Kidney (tissue), 22 donors: ENCODE measurements at places on chromosomes 6 and 20. TPM values are rescaled to one million over a fixed set of nuclear protein-coding genes. Genes with fewer than 3 reads are reported as not detected.

DNA sequence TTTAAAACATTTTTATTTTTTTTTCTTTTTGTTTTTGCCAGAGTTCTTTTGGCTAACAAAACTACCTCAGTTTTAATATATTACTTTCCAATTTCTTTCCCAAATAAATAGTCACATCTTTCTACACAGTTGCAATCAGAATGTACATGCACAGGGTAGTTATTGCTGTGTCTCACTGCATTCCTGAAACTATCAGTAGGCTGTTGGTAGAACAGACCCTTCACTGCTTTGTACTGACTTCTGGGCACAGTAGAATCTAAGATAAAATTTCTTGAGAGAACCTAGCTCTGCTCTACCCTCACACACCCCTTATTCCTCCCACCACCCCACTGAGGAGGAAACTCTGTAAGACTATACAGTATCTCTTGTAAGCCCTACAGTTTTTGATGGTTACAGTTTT is 19.9 kb downstream of the TPX2 start:
- DNase-seq: no peak

DNA sequence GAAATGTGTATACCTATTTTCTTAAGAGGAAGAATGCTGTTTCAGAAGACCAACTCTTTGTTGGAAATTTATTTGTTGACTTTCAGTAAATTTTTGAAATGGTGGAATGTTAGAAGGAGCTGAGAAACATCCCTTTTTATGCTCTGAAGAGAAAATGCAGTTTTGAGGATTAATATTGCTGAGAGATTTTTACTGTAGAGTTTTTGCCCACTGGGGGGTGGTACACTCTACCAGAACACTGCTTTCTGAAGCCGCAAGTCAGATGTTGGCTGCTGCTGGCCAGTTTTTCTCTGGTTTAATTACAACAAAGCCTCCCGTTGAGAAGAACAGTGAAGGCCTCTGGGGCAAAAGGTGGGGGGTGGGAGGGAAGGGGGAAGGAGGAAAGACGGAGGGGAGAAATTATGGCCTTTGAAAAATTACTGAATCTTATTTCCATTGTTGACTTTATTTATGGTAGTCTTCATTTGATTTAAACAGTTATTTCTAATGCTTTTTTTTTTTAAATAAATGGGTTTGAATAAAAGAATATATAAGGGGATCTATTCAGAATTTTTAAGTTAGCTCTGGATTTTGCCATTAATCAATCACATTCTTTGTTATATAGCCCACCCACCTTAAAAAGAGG is 3.0 kb downstream of the FLRT3 start:
- DNase-seq: peak; percentile 93

GRCh38 chr6:100163035-100163434 is 169.0 kb upstream of the MCHR2 start:
- DNase-seq: no peak

- no peak for DNase-seq
Measured at GRCh38 chr6:2259002-2259494, 13.6 kb upstream of the GMDS start.

DNA sequence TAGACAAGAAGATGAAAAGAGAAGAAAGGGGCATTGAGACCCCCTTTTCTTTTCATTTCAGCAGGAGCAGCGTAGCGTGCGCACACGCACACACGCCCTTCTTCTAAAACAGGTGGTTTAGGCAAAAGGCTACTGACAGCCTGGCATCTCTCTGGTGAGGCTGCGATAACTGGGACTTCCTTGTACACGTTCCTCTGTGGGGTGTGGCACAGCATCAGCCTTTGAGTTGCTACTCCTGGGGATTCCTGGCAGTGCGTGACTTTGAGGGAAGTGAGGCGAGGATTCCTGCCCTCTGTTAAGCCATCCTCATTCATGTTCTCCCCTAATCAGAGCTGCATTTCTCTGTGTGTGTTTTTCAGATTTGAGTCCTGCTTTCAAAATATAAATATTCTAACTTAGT is 94.7 kb downstream of the TMEM170B start:
- peak; percentile 81 for DNase-seq

GRCh38 chr20:40218971-40219370 is 470.1 kb downstream of the MAFB start:
- DNase-seq: no peak

DNA sequence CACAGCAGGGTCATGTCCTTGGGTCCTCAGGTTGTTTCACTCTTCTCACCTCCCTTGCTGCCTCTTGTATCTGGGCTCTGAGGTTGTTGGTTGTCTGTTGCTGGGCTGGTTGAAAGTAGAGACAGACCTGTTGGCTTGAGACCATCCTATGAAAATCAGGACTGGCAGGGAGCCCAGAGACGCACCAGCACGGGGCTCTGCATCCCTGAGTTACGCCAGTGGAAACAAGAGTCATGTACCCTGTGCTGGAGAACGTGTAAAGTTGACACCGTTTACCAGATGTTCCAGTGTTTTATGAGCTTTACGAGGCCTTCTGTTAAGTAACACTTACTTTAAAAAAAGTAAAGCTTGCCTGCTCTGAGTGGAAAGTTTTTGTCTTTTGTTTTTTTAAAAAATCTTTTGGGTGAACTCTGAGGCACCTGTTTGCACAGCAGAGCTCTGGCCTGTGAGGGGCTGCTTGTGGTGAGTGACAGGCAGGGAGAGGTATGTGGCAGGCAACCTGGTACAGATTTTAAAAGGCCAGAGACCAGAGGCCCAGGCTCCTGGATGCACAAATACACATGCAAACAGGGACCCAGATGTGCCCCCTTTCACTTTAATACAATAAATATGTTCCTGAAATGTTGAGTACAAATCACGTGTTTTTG is 260.0 kb upstream of the SUPT3H start:
- no peak for DNase-seq

DNA sequence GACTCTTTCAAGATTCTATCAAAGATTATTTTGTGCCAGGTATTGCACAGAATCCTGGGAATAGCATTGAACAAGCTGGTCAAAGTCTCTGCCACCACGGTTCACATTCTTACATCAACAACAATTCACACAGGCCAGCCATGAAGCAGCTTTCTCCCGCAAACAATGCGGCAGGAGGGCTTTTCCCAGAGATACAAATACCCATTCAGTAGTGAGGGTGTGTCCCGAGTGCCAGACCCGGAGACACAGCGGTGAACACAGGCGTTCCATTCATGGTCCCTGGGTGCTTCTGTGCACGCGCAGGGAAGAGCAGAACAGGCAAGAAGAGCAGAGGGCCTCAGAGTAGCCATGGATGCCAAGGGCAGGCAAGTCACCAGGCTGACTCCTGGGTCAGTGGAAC is 83.3 kb upstream of the PDE10A start:
- no peak for DNase-seq

GRCh38 chr20:54038961-54039360 is 31.4 kb downstream of the BCAS1 start:
- no peak for DNase-seq

DNA sequence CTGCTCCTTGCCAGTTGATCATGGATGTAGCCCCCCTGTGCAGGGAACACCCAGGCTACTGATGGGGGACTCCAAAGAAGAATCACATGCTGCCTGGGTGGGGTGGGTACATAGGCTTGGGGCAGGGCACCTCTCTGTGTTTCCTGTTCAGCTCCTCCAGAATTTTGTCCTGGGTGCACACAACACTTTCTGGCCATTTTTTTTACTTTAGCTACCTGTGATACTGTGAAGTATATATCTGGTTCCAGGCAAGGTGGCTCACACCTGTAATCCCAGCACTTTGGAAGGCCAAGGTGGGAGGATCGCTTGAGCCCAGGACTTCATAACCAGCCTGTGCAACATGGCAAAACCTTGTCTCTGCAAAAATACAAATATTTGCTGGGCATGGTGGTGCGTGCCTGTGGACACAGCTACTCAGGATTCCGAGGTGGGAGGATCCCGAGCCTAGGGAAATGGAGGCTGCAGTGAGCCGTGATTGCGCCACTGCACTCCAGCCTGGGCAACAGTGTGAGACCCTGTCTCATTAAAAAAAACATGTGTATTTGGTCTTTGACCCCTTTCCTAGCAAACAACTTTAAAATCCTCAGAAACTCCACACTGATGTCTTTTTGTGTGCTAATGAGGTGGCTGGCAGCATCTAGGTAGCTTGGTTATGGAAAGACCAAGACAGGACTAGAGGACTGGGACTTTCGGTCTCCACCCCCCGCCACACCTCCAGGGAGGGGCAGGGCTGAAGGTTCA is 14.1 kb downstream of the SLC4A11 start:
- DNase-seq: no peak

- DNase-seq: no peak
Measured at GRCh38 chr6:35451354-35452182, 570 bp upstream of the FANCE start.

- DNase-seq: no peak
Measured at GRCh38 chr6:28354688-28355554, 5.2 kb downstream of the ZKSCAN3 start.

DNA sequence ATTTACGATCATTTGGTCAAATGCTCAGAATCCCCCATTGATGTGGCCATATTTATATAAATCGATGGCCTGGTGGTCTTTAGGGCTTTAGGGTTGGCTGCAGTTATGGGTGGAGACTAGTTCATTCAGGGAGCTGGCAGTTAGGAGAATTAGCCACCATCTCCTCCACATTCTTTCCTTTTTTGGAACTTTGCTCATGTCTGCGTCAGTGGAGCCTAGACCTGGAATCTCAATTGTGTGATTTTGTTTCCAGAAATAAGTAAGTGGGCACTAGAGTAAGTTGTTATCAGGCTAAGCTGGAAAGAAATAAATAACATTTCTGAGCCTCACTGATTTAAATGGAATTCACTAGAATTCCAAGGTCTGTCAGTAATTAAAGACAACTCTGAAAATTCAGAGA is 29.0 kb upstream of the ELOVL5 start:
- no peak for DNase-seq

DNA sequence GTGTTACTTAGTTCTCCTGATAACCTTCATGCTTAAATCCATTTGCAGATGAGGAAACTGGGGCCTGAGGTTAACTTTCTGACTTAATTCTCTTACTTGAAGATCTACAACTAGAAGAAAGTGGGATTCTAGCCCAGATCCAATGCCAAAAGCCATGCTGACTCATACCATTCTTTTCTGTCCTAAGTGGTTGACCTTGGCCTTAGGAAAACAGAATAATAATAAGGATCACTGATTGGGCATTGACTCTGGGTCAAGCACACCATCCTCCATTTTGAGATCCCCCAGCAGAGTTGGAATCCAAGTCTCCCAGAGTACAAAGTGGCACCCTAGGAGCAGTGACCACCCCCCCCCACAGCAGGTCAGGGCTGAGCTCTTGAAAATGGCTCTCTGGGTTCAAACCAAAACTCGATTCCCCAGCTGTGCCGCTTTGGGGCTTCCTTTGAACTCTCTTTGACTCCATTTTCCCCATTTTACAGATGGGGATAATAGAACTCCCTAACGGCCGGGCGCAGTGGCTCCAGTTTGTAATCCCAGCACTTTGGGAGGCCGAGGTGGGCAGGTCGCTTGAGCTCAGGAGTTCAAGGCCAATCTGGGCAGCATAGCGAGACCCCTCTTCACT is 12.8 kb upstream of the ZNF217 start:
- peak; percentile 23 for DNase-seq

DNA sequence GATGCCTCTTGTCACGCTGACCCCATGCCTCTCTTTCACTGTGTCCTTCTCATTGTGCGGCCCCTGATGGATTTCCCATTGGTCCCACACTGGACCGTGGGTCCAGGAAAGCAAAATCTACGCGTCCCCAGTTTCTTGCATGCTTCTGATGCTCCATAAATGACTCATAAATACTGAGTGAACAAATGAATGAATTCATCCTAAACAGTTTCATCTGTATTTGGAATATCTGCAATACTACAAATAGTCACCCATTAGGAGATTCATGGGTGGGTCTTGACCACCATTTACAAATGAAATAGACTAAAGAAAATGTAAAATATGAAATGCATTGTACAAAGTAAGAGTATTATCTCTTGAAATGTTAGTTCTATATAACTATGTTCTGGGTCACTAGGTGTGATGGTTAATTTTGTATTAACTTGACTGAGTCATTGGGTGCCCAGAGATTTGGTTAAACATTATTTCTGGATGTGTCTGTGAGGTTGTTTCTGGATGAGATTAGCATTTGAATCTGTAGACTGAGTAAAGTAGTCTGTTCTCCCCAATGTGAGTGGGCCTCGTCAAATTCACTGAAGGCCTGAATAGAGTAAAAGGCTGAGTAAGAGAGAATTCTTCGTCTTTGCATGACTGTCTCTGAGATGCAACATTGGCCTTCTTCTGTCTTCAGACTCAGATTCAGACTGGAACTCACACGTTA is 448.7 kb downstream of the PREX1 start:
- DNase-seq: no peak

OR2H2 gene
- not detected for polyA plus RNA-seq

BPIFB2 gene
- not detected for polyA plus RNA-seq

CASS4 gene
- 0.22 TPM for polyA plus RNA-seq

HLA-G gene
- polyA plus RNA-seq: 0.37 TPM

AIF1 gene
- polyA plus RNA-seq: 121 TPM

PLA2G7 gene
- polyA plus RNA-seq: not detected

BPI gene
- polyA plus RNA-seq: 1.5 TPM

OR12D3 gene
- polyA plus RNA-seq: not detected

C2 gene
- 84.0 TPM for polyA plus RNA-seq

WFDC10B gene
- polyA plus RNA-seq: not detected

AGPAT1 gene
- polyA plus RNA-seq: 87.1 TPM
